ENCODE measurements at places on chromosomes 2 and 18.

- DNase-seq, result no peak
These were observed 143.0 kb upstream of the SCN7A start for GRCh38 chr2:166637051-166637450.

DNA sequence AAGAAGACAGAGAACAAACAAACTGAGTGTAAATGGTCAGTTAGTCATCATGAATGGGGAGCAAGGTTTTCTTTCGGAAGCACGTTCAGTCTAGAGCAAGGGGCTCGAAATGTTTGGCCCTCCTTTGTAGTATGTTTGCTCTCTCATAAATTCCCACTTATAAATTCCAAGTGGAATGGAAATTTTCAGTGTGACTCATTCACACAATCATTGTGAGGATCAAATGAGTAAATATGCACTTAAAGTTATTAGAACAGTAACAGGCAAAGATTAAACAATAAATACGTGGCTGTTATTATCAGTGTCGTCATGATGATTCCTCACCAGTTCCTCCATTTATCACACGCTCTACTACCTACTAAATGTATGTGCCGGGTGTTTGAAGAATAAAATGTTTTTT, 10.5 kb downstream of the CNGA3 start:
- DNase-seq, result no peak

DNA sequence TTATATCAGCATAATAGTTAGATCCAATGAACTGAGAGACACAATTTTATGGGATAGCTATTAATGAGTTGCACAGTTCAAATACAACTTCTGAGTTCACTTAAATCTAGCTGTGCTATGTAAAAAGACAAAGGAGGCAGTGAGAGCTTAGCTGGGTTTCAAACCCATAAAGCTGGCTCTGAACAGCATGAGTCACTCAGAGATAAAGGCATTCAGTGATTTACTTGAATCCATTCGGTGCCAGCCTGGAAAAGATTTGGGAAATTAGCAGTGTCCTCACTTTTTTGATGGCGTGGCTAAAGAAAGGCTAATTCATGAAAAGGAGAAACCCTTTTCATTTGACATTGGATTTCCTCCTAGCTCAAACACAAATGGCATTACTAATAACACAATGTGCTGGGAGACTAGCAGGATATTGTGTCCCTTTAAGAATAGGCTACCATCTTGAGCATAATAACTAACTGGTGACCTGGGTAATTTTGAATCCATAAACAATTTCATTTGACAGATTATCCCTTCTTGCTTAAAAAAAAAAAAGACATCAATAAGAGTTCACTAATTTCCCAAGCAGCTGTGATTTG, 98.4 kb upstream of the NEUROD1 start:
- DNase-seq, result no peak

- DNase-seq, result no peak
These were observed 26.3 kb downstream of the MRPL35 start for GRCh38 chr2:86225581-86225980.

GRCh38 chr2:84697895-84698294, 181.6 kb downstream of the DNAH6 start:
- DNase-seq, result no peak

DNA sequence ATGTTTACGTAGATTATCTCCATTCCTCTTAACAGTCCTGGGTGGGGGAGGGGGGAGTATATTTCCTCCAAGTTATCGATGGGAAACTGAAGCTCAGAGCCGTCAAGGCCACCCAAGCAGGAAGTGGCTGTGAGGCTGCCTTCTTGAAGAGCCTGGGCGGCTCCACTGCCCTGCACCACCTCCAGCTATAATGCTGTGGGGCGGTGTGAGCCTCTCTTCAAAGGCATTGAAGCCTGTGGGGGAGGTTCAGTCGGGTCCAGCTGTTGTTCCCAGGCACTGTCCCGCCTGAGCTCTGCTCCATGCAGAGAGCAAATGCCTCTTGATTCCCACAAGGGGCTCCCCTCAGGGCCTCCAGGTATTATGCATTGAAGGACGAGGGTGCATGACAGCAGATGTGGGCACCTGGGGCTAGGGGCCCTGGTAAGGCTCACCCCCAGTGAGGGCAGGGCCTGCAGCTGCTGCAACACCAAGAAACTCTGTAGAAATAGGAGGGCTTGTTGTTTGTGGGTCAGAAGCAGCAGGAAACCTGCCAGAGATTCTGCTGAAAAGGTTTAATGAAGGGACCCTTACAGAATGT, 29.5 kb upstream of the LAPTM4A start:
- DNase-seq, result no peak

DNA sequence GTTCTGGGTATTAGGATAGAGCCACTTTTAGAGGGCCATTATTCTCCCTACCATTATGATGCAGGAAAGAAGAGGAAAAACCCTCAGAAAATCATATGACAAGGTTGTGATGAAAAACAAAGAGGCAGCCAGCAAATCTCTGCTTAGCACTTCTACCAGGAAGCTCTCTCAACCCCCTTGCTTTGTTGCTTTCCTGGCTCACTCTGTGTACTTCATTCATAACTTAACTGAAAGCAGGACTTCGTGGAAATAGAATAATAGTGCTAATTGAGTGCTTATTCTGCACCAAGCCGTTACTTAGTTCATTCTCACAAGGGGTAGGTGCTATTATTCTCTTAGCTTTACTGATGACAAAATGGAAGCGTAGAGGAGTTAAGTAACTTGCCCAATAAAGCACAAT, 354.1 kb downstream of the HRH4 start:
- DNase-seq, result no peak

GRCh38 chr2:100865816-100866460, 46.0 kb downstream of the NPAS2 start:
- DNase-seq, result no peak

- no peak for DNase-seq
These were observed 84.7 kb downstream of the EHD3 start for GRCh38 chr2:31318361-31319336.

DNA sequence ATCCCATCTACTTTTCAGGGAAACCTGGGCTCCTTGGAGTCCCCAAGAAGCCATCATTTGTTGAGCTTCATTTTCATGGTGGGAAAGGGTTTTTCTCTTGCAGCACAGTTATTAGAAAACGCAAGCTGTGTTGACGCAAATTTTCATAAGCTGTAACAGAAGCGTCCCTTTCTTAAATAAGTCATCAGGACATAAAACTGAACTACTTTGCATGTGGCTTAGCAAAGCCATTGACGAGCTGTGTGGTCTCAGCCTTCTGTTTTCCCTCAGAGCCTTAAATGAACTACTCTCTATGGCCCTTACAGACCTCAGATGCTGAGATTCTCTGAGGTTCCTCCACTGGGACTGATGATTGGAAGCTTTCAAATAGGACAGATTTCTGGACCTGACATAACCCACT, 85.1 kb downstream of the ARL4C start:
- DNase-seq, result no peak

- no peak for DNase-seq
These were observed 43.2 kb downstream of the HNMT start for GRCh38 chr2:138007431-138007830.

DNA sequence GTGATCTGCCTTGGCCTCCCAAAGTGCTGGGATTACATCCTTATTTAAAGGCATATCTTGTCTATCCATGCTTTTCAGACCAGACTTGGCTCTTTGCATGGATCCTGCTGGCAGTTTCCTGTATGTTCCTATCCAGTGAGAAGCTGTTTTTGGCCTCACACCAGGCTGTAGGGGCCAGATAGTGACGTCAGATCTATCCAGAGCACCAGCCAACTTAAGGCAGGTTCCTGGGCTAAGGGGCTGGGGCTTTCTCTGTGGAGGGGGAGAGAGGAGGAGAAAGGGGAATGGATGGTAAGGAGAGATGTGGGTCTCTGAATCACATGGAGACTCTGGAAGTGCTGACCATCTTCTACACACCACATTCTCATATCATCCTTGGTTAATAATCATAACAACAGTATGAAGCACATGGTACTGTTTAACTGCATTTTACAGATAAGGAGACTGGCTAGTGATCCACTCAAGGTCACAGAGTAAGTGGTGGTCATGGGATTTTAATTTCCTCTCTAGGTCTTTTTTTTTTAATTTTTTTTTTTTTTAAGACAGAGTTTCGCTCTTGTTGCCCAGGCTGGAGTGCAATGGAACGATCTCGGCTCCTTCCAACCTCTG, 2.0 kb upstream of the FAM117B start:
- no peak for DNase-seq

DNA sequence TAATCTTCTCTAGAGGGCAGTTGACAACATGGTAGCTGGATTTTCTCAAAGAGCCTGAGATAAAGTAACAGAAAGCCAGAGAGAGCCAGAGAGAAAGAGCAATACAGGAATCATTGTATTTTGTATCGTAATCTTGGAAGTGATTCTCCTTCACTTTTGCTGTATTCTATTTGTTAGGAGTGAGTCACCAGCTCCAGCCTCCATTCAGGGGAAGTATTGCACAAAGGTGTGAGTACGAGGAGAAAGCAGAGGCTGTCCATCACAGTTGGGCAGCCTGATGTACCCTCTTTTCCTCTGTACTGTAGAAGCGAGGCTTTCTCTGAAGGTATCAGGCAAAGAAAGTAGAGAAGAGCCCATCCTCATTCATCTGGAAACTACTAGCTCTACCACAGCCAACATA, 176.8 kb downstream of the KCNS3 start:
- DNase-seq, result no peak

- DNase-seq, result peak; percentile 78
These were observed 4.2 kb upstream of the PAX8 start for GRCh38 chr2:113282747-113283533.

DNA sequence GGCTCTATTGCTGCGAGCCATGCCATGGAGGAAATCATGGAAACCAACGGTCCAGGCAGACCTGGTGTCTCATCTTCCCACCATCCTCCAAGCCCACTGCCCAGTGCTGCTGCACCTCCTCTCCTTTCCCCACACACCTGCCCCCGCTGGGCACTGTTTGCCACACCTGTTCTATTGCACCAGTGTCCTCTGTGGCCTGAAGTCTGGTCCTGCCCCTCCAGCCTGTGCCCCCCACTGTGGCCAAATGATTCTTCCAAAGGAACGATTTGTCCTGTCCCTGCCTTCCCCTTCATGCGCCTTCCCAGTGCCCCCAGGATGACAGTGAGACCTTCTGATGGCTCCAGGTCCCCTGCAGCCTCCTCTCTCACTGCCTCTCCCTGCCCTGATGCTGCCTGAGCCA, 101.9 kb upstream of the TWIST2 start:
- no peak for DNase-seq

DNA sequence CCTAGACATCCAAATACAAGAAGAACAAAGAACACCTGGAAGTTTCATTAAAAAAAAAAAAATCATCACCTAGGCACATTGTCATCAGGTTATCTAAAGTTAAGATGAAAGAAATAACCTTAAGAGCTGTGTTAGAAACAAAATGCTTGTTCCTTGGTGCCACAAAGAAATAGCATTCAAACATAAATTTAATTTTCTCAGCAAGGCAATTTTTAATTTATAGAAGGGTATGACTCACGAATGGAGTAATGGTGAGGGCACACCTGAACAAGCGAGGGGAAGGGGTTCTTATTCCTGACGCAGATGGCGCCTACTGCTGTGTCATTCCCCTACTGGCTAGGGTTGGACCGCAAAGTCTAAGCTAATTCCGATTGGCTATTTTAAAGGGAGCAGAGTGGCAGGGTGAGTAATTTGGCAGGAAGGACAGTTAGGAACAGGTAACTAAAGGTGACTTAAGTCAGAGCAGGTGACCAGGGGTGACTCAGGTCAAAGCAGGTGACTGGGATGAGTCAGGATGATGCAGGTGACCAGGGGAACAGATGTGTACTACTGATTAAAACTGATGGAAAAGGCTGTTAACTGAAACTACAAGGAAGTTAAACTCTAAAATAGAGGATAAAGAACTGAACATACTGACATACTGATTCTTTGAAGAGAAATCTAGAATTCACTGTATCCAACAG, 30.0 kb upstream of the TWSG1 start:
- DNase-seq, result no peak

DNA sequence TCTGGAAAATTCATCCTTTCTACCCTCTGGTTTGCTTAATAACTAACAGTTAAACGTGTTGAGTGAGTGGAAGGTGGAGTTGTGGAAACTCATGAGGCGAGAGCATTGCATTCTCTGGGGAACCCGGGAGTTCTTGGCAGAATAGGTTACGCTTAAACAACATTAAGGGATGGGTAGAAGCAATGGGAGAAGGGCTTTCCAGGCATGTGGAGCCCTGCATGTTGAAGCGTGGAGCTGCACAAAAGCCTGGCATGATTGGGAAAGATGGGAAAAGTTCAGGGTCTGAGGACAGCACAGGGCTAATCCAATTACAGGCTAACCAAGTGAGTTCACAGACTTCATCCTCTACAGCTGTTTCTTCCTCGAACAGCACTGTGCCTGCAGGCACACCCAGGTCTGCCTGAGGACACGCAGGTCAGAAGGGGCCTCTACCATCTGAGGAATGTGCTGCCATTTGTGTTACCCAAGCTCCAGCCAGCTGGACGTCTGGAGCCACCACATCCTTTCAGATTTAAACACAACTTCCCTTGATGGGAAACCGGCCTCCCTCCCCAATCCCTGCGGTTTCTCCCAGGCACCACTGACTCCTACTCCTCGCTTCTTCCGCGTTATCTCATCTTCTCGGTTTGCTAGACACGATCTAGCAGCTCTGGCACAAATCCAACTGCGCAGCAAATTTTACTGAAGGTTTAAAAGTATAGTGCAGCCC, 164.2 kb downstream of the ANTXR1 start:
- no peak for DNase-seq

- DNase-seq, result no peak
These were observed 43.3 kb downstream of the PXDN start for GRCh38 chr2:1701020-1701419.

DNA sequence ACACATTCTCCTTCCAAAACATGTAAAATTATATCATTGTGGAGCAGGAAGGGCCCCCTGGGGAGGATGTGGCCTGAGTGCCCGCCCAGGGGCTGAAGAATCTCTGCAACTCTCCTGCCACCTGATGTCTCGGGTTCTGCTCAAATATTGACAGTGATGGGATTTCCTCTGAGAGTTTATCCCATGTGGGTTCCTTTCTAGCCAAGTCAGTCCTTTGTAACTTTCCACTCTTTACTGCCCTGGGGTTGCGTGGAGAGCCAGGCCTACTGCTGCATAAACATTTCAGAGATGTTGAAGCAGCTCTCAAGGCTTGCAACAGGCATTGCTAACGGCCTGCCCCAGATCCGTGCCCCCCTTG, 4.0 kb upstream of the RAB17 start:
- peak; percentile 58 for DNase-seq

GRCh38 chr2:158723181-158723838, 71.8 kb upstream of the DAPL1 start:
- no peak for DNase-seq

DNA sequence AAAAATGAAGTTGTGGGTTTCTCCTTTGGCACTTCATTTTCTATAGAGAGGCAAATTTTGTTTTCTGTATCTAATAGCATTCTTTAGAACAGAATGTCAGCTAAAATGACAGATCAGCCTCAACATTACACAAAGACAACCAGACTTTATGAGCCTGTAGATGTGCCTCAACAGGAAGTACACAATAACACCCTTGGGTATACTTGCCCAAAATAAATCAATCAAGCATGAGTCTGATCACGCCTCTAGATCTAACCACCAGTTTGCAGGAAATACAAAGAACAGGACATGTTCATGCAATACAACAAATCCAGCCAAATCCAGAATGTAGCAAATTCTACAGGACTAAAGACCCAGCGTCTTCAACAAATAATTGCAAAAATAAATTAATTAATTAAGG, 11.2 kb upstream of the DAPL1 start:
- no peak for DNase-seq

Data from HuH-7.5 (cell line).